ENCODE measurements at places on chromosomes 3 and 15.

DNA sequence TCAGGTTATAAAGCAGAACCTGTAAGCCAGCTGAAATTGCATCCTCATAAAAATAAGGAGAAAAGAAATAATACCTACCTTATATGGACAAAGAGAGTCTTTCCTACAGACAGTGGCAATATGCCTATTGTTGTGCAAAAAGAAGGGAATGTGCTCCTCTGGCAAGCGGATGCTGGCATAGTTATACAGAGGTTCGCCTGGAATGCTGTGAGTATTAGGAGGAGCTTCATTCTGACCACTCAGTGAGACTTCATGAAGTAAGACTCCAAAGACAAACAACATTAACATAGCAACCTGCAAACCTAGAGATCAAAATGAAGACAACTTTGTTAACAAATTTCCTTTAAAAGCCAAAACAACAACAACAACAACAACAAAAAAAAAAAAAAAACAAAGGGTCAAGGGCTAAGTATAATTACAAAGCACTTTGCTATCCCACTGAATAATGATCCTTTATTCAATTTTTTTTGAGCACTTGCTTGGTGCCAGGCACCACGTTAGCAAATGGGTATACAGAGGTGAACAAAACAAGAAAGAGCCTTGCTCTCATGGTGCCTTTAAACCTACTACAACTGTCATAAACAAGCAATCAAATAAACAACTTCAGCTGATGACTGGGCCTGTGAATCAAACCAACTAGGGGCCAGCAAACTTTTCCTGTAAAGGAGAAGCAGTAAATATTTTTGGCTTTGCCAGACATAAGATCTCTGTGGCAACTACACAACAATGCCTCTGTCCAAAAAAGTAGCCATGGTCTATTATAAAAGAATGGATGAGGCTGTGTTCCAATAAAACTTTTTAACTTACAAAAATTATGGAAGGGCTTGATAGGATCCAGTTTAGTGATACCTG is 3.7 kb downstream of the EOGT start:
- no peak for DNase-seq

GRCh38 chr3:157125101-157125500 is 34.8 kb downstream of the CCNL1 start:
- DNase-seq = no peak

DNA sequence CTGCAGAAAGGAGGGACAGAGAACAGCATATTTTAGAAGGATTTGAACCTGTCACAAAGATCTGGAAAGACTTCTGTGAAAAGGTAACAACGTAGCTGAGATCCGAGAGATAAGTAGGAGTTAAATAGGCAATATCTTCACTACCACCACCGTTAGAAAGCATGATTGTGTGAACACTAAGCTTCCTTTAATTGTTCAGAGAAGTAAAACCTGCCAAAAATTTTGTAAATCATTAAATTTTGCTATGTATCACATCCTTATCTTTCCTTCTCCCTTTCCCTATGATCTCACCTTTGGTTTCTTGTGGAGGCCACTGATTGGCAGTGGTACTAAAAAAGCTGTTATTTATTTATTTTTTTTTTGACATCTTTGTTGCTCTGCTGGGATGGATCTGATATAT is 346.9 kb downstream of the NLGN1 start:
- DNase-seq = no peak

GRCh38 chr15:41241221-41241964 is 10.3 kb downstream of the CHP1 start:
- DNase-seq = no peak

- DNase-seq = no peak
Measured at GRCh38 chr15:72203507-72203837, 5.9 kb upstream of the GRAMD2A start.

DNA sequence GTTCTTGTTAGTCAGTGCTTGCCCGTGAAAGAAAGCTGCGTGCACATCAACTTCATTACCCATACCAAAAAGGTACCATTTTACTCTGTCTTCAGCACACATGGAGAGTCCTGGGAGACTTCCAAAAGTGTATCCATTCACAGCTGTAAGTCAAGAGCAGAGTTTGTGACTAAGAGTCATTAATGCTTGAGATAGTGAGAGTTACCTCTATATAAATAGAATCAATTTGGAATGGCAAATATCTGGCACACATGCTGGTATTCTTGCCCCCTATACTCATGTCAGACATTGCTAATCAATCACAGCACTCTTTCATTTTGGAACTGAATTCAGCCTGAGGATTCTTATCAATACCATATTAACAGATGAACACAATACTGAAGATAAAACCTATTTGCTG is 14.2 kb downstream of the CP start:
- no peak for DNase-seq

- no peak for DNase-seq
Measured at GRCh38 chr3:192494174-192494573, 233.2 kb downstream of the FGF12 start.

DNA sequence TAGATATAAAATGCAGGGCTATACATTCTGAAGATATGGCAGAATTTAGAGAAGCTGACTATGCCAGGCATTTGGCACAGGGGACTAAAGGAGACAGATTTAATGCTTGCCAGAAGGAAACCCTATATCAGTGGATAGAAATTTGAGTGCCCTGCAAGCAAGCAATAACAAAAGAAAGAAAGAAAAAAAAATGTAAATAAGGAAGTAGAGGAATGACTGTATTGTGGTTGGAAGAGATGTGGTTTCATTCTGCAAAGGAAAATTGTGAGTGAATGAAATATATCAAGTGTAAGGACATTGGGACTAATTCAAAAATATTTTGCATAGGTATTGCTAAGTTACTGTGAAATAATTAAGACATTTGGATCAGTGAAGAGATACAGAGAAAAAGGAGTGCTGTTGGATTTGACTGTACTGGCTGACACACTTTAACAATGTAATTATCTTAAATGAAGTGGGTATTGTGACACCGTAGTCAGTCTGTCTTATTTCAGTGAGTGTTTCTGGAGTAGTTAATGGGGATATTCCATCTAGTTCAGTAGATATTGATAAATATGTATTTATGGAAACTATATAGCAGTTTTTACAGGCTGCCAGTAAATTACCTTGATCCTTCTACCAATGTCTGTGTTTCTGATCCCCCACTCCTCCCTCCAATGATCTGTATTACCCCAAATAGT is 418.2 kb downstream of the CNTN4 start:
- DNase-seq = no peak

- DNase-seq = peak; percentile 2
Measured at GRCh38 chr15:35616498-35617271, 70.7 kb upstream of the DPH6 start.

DNA sequence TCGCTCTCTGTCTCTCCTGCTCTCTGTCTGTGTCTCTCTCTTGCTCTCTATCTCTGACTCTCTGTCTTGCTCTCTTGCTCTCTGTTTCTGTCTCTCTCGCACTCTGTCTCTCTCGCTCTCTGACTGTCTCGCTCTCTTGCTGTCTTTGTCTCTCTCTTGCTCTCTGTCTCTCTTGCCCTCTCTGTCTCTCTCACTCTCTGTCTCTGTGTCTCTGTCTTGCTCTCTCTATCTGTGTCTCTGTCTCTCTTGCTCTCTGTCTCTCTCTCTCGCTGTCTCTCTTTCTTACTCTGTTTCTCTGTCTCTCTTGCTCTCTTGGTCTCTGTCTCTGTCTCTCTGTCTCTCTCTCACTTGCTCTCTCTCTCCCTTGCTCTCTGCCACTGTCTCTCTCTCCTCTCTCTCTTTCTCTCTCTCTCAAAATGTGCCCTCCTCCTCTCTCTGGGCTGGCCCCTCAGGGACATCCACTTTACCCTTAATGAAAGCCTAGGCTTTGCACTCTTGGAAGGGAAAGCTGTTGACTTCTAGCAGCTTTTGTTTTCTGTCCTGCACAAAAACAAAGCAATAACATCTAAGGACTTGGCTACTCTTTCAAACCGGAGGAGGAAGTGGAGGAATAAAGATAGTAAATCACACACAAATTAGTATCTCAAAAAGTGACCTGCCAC is 73.9 kb upstream of the NR2E3 start:
- DNase-seq = no peak

- peak; percentile 41 for DNase-seq
Measured at GRCh38 chr3:81910244-81910852, 148.9 kb upstream of the GBE1 start.

DNA sequence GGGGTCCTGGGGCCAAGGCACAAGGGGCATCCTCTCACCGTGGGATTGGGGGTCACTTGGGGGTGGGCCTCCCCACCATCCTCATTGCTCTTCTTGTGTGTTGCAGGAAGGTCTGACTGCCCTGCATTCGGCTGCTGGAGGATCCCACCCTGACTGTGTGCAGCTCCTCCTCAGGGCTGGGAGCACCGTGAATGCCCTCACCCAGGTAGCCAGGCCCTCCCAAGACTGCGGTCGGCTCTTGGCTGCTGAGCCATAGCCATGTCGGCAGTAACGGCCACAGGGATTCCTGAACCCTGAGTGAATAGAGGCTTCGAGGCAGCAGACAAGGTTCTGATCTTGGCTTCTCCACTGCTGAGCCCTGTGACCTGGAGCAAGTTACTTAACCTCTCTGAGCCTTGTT is 19.7 kb downstream of the ANKDD1A start:
- no peak for DNase-seq

DNA sequence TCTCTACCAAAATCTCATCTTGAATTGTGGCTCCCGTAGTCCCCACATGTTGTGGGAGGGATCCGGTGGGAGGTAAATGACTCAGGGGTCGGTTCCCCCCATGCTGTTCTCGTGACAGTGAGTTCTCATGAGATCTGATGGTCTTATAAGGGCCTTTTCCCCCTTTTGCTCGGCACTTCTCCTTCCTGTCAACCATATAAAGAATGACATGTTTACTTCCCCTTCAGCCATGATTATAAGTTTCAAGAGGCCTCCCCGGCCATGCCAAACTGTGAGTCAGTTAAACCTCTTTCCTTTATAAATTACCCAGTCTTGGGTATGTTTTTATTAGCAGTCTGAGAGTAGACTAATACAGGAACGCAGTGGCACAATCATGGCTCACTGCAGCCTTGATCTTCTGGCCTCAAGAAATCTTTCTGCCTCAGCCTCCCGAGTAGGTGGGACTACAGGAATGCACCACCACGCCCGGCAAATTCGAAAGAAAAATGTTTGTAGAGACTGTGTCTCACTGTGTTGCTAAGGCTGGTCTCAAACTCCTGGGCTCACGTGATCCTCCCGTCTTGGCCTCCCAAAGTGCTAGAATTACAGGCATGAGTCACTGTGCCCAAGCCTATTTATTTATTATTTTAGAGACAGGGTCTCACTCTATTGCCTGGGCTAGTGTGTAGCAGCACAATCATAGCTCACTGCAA is 101.0 kb downstream of the ATP10A start:
- no peak for DNase-seq

DNA sequence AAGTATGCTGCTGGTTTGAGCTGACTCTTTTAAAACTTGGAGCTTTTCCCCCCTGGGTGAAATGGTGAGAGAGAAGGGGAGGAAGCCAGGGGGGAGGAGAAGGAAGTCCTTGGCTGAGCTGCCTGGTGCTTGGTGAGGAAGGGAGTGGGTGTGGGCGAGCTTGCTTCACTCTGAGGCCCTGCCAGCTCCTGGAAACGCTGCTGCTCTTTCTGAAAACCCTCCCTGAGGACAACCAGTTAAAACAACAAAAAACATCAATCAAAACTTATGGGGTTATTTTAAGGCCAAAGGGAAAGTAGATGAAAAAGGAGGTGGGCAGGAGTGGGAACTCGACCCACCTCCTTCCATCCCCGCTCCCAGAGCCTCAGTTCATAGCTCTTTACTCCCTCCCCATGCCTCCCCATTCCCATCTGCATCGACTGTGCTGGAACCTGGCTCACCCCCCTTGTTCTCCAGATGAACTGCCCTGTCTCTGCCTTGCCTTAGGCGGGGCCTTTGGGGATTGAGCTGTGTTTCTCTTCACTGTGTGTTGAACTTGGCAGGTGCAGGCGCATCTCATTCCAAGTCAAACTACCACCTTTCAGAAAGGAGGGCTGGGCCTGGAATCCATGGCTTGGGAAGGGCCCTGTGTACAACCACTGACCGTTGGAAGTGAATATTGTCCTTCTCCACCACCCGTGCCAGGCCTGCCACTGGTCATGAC is 166.1 kb downstream of the ZNF621 start:
- DNase-seq = no peak

- DNase-seq = no peak
Measured at GRCh38 chr3:127634653-127635052, 5.7 kb downstream of the PODXL2 start.

DNA sequence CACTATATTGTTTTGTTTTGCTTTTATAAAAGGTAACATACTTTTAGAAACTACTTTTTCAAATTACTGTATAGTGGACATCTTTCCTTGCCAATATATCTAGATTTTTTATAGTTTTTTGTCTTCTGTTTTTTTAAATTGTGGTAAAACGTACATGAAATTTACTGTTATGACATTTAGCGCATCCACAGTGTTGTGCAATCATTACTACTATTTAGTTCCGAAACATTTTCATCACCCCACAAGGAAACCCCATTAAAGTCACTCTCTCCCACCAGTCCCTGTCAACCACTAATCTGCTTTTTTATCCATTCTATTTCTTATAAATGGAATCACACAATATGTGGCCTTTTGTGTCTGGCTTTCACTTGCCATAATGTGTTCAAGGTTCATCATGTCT is 54.8 kb downstream of the TMEM266 start:
- no peak for DNase-seq

GRCh38 chr15:57460208-57460816 is 84.0 kb downstream of the CGNL1 start:
- no peak for DNase-seq

- no peak for DNase-seq
Measured at GRCh38 chr3:102177075-102177755, 257.6 kb upstream of the ZPLD1 start.

- DNase-seq = no peak
Measured at GRCh38 chr15:89075101-89075640, 13.1 kb upstream of the ABHD2 start.

DNA sequence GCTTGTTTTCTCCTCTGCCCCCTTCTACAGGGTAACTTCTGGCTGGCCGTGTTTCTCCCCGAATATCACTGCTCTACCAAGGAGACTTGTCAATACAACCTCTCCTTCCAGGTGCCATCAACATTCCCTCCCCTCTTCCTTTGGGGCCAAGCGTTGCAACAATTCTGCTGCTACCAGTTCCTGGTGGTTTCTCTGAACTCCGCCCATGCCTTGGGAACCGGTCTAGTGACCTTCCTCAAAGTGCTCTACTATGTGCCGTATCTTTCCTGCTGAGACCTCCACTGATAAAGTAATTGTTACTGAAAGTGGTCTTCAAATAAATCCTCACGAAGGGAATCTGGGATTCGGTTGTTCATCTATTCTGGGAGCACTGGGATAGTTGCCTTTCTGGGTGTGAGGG is 26.2 kb downstream of the PCSK6 start:
- DNase-seq = no peak

GRCh38 chr3:35537265-35537664 is 102.1 kb upstream of the ARPP21 start:
- no peak for DNase-seq

GRCh38 chr3:195892105-195893043 is 16.0 kb downstream of the TNK2 start:
- DNase-seq = no peak
